ENCODE measurements at places on chromosomes 11 and 22.

GRCh38 chr11:45924927-45925326, 2.5 kb downstream of the LARGE2 start:
- no peak for DNase-seq

GRCh38 chr11:9103542-9104276, 12.3 kb upstream of the SCUBE2 start:
- DNase-seq, result no peak

- DNase-seq, result no peak
These were observed 70.8 kb upstream of the EIF3D start for GRCh38 chr22:36599771-36600170.

- DNase-seq, result no peak
These were observed 4.6 kb upstream of the KCNJ5 start for GRCh38 chr11:128886406-128887124.

DNA sequence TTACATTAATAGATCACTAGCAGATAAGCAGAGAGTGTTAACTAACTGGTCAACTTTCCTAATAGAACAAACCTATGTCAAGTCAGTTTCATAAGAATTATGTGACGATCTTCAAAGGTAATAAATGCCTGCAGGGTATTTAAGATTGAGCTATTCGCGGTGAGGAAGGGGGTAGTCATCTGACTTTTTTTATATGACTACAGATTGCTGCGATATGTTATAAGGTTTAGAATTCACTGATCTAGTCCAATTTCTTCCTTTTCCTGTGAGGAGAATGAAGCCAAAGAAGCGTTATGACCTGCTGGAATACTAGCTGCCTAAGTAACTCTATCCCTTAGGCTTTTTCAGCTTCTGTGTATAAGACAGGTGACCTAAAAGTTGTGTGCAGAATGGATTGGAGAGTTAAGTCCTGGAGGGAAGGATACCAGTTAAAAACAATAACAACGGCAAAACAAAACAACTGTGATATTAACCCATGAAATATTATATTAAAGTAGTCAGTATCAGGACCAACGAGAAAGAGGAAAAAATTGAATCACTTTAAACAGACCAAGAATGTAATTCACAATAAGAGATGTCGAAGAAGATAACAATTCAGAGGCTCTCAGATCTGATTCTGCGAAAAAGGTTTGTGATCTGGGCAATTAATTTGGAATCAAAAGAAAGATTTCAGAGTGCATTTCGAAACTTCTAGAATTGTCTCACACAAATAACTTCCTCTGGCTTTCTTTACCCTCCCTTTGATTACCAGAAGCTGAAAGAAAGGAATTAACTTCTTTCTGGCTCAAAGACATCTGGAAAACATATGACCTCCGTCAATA, 630 bp downstream of the CASP4 start:
- no peak for DNase-seq

- no peak for DNase-seq
These were observed 11.9 kb downstream of the HIRA start for GRCh38 chr22:19419464-19420178.

GRCh38 chr22:43951966-43952365, 3.3 kb upstream of the SAMM50 start:
- no peak for DNase-seq

GRCh38 chr11:70317581-70318305, 47.3 kb downstream of the PPFIA1 start:
- no peak for DNase-seq

DNA sequence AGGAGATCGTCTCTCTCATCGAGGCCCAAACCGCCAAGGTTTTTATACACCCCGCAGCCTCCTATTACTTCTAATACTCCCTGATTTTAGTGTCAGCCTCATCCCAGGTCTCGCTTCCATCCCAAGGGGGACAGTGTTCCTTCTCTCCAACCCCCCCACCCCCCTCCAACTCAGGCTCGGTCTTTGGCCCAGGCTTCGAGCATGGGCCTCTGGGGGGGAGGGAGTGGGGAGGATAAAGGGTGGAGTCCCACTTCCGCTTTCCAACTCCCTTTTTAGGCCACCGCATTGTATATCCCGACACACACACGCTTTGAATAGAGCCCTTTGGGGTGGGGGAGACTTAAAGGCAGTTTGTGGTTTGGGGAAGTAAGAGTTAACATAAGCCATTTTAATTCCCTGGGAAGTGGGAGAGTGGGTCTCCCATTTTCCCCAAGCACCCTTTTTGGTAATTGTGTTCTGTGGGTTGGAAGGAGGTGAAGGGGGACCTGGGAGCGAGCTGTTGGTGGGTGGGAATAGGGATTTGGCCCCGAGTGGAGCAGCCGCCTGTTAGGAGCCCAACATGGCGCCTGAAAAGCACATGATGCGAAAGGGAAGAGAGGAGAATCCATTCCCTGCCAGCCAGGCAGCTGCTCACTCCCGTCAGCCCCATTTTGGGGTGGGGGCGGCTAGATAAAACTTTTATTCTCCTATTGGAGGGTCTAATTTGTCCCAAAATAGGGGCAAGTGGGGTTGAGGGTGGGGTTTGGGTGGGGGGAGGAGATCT, 844 bp downstream of the PCF11 start:
- no peak for DNase-seq

DNA sequence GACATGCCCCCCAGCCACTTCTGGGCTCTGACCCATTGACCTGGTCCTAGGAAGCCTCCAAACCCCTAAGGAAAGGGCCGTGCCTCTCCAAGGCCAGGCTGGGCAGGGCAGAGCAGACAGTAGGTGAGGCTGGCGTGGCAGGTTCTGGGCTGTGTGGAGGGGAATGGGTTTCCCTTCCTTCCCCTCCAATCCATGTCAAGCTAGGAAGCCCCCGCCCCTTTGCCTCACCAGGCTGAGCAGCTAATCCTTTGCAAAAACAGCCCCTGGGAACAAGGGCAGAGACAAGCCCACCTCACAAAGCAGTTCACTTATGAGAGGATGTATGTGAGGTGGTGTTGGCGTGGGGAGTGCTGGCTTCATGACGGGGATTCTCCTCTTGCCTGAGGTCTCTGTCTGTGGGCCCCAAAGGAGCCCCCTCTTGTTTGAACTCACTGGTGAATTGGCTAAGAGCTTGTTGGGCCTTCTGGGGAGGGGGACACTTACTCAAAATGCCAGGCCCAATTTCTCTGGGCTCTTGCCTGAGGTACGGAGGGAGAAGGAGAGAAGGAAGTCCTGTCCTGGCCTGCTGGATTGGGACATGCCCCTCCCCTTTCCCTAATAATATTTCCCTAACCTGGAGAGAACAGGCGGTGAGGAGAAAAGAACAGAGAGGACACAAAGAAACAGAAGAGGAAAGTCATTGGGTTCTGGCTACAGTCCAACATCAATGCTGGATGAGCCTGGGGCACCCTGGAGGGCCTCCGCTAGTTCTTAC, 1.6 kb upstream of the TRIM29 start:
- DNase-seq, result no peak

GRCh38 chr11:1323774-1324173, 14.3 kb upstream of the TOLLIP start:
- DNase-seq, result no peak

DNA sequence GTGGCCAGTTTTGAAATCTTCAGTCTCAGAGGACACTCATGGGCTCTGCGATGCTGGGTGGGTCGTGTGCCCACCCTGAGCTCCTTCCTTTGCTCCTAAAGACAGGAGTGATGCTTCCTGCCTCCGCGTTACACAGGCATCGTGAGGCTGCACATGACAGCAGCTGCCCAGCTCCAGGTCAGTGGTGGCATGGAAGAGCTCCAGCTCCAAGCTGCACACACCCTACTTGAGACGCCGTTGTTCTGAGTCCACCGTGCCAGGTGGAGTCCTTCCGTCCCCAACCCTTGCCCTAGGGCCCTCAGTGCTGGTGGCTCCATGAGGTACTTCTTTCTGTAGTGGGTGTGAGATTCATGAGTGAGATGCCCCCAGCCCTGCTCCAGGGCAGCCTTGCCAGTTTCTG, 794.1 kb downstream of the BRD1 start:
- DNase-seq, result no peak

DNA sequence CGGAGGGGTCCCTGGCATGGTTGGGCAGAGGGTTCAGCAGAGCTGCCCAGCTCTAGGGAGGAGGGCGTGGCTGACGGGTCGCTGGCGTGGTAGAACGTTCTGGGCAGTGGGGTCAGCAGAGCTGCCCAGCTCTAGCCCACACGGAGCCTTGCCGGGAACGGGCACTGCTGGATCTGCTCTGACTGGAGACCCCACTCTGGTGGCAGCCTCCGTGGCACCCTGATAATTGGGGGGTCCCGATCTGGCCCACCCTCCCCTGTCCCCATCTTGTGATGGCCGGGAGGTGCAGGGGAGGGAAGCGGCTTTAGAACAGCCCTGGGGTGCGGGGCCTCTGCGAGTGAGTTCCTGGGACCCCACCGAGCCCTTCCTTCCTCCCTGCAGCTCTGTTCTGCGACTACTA, 21.9 kb downstream of the MUC5AC start:
- DNase-seq, result no peak

- no peak for DNase-seq
These were observed 56.3 kb upstream of the TCF20 start for GRCh38 chr22:42326801-42327200.

GRCh38 chr11:72247584-72247983, 3.6 kb upstream of the PHOX2A start:
- no peak for DNase-seq

- no peak for DNase-seq
These were observed 2.7 kb downstream of the TMEM134 start for GRCh38 chr11:67466367-67466766.

- DNase-seq, result no peak
These were observed 21.6 kb upstream of the RIC3 start for GRCh38 chr11:8190431-8190830.

DNA sequence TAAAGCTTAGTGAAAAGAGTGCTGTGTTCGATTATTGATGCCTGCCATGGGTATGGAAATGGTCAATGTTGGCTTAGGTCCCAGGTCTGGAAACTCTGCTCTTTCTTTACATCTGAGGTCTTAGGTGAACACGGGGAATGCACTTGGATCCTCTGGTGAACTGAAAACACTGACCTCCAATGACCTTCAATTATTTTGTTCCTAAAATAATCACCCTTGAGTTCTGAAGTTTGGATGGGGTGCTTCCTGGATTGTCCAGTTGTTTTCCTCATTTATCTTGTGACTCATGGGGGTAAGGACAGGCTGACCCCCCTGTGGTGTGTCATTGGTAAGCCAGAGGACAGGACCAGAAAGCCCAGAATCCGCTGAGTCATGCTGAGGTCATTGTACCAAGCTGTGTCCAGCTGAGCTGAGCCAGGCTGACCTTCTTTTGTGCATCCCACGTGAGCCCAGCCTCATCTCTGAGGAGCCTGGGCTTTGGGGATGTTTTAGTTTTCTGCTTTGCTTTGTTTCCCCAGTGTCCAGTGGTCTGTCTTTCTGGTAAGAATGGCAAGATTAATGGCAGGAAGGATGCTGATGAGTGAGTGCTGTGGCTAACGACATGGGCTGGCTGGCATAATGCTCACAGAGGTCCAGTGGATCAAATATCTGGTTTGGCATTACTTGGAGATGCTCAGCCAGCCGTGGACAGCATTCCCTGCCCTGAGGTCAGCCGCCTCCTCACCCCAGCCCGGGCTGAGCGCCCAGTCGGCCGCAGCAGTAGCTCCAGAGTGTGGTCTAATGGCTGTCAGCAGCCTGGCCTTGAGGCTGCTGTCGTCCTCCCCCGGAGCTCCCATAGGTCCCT, 35.6 kb downstream of the AMPD3 start:
- peak; percentile 92 for DNase-seq

- no peak for DNase-seq
These were observed 1122.3 kb downstream of the TBC1D22A start for GRCh38 chr22:47884775-47885174.

- DNase-seq, result peak; percentile 65
These were observed 30.6 kb downstream of the MCHR1 start for GRCh38 chr22:40709752-40710413.

GRCh38 chr11:23023319-23023718, 163.0 kb upstream of the CCDC179 start:
- DNase-seq, result no peak

DNA sequence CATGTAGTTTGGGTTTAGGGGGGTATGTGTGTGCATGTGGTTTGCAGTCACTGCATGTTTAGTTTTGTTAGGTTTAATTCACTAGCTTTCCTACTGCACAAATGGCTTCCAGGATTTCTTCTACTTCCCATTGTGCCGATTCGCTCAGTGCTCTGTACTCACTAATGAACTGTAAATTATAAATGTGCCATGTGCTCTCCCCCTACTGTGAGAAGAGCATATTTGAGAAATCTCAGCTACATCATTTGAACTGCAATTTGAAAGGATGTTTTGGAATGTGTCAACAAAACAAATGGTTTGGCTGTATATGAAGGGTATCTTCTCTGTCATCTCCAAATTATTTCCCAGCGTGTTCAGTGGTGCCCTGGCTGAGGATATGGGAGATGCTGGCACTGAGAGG, 28.1 kb downstream of the CYB5R2 start:
- DNase-seq, result no peak

DNA sequence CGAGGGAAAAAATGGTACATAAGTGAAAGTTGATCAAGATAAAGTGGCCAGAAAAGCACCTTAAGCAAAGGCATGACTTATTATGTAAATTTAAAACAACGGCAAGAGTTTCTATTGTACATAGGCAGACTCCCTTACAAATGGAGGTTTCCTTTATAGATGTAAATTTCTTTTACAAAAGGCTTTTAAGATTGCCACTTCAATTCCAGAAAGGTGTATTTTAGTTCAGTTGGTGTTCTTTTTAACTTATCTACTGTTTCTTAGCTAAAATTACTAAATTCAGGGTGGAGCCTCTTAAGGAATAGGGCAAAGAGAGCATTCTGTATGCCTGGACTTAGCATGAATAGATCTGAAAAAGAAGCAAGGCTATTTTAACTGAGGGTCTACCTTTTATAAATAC, 24.9 kb upstream of the GNAZ start:
- DNase-seq, result no peak

DNA sequence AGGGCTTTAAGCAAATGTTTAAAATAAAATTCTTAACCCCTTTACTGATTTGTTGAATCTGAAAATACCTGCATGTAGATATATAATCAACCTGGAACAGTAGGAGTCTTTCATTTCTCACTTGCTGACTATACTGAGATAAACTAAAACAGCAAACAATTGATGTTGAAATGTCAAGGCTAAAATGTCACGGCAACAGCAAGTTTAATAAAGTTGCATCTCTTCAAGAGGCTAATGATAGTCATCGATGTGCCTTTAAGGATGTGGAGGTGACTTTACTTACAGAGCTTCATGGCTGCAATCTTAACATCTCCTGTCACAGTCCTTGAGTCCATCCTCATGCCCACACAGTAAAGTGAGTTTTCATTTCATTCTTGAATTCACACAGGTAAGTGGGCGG, 3.6 kb upstream of the PRRG4 start:
- no peak for DNase-seq

GRCh38 chr11:104120493-104121137, 43.3 kb downstream of the PDGFD start:
- DNase-seq, result no peak

- DNase-seq, result no peak
These were observed 523.8 kb downstream of the BRD1 start for GRCh38 chr22:49303781-49304461.

- no peak for DNase-seq
These were observed 20.2 kb downstream of the ST3GAL4 start for GRCh38 chr11:126375726-126376125.

- DNase-seq, result no peak
These were observed at the start of gene OR5P2 for GRCh38 chr11:7796842-7797241. Gene OR5P2 (minus strand): TSS chr11:7796942. CDS start chr11:7796942, 0 bp downstream.

- no peak for DNase-seq
These were observed 12.6 kb downstream of the WNT7B start for GRCh38 chr22:45964372-45964771.

GRCh38 chr11:127709960-127710359, 709.4 kb upstream of the KIRREL3 start:
- DNase-seq, result no peak

GRCh38 chr11:128198216-128198772, 389.1 kb downstream of the ETS1 start:
- DNase-seq, result no peak
